ENCODE measurements at places on chromosomes 12 and 14.

- DNase-seq, result no peak
Observed at GRCh38 chr12:18391151-18391550, 129.8 kb downstream of the PIK3C2G start.

GRCh38 chr14:100147691-100148464, 11.6 kb downstream of the DEGS2 start:
- DNase-seq, result no peak

DNA sequence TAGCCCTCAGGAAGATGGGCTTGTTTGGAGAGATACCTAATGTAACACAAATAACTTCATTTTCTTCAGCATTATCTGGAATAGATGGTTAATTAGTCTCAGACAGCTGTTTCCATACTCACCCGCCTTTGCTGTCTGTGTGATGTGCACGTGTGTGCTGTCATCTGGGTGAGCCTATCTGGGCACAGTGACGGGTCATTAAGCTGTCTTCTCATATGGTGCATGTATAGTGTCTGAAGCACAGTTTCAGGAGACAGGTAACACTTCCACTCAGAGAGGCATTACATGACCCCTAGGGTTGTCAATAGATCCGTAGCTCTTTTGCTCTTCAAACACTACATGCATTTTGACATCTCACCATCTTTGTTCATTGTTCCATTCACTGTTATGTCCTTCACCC, 493.3 kb downstream of the APAF1 start:
- no peak for DNase-seq

DNA sequence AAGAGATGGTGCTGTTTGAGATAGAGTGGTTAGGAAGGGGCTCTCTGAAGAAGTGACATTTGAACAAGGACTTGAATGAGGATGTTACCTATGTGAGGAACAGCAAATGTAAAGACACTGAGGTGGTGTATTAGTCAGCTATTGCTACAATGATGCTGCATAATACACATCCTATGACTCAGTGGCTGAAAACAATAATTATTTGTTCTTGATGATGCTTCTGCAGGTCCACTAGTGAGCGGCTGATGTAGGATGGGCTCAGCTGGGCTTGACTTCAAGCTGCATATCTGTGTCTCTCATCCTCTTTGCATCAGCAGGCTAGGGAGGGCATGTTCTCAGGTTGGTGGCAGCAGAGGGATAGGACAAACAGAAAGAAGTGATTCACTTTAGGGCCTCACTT, 21.4 kb upstream of the CLMN start:
- DNase-seq, result no peak

DNA sequence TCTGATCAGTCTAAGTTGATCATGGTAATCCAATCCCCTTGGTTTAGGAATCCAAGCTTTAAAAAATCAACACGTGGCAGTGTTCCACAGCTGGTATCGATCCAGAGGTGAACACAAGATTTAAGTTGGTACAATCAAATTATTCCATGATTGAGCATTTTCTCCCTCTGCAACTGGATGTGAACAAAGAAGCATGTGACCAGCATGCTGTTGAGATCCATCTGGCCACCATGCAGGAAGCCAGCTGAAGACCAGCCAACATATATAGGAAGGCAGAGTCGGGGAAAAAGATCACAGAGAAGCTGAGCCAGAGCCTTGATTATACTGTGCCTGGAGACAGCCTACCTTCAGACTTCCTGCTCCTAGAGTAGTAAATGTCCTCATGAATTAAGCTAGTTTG, 158.3 kb downstream of the SEC23A start:
- no peak for DNase-seq

GRCh38 chr12:49733219-49734017, 7.9 kb upstream of the TMBIM6 start:
- no peak for DNase-seq

- no peak for DNase-seq
Observed at GRCh38 chr14:54370323-54371198, 26.2 kb upstream of the CDKN3 start.

GRCh38 chr12:52452101-52452500, at the start of gene KRT6B:
KRT6B (minus strand) TSS chr12:52452146; CDS start chr12:52452078, 68 bp downstream.
- no peak for DNase-seq

- DNase-seq, result no peak
Observed at GRCh38 chr12:87704374-87704773, 324.8 kb downstream of the C12orf50 start.

- DNase-seq, result no peak
Observed at GRCh38 chr12:47343684-47344567, 264.2 kb upstream of the AMIGO2 start.

- DNase-seq, result no peak
Observed at GRCh38 chr12:75672200-75672599, 160.8 kb upstream of the KRR1 start.

GRCh38 chr14:95533391-95533821, 1.4 kb upstream of the GLRX5 start:
- peak; percentile 44 for DNase-seq

Measured in activated CD4-positive, alpha-beta T cell treated with anti-CD3 and anti-CD28 coated beads, Interleukin-10, Interleukin-2, amounts not matched to agents 100 ng/mL and 50 ng/mL, durations not matched to agents 16 hours and 8 hours (primary cell).